Calu3 (cell line): ENCODE measurements at places on chromosomes 7 and 10. TPM values are rescaled to one million over a fixed set of nuclear protein-coding genes. Genes with fewer than 3 reads are reported as not detected.
A peak's percentile ranks its signal among the peaks of the same experiment; 100 is the strongest.

GRCh38 chr7:115023219-115023618, 101.3 kb downstream of the MDFIC start:
- H3K27me3 ChIP-seq, result no peaks in the 10 kb centered on the region
- H3K27ac ChIP-seq, result no peak overlapping the region
- no peak overlapping the region for H3K4me3 ChIP-seq
- no peaks in the 10 kb centered on the region for H3K4me1 ChIP-seq

- H3K4me1 ChIP-seq, result peaks cover 12% of the 10 kb centered on the region
- no peak overlapping the region for H3K4me3 ChIP-seq
- no peaks in the 10 kb centered on the region for H3K36me3 ChIP-seq
Observed at GRCh38 chr10:96501985-96502384, 11.7 kb downstream of the TLL2 start.

DNA sequence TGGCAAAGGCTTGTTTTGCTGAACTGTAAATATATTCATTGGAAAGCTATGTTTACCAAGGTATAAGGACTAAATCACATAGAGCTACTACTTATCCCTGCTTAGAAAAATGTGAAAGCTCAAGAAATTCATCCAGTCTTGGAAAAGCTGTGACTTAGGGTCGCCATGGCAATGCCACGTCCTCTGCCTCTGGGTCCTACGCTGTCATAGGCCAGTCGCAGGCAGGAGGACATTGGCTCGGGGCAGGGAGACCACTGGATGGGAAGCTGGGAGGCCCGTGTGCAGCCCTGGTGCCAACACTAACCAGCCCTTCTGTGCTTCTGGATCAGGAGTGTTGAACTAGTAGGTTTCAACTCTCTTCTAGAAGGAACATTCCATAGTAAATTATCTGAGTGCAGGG, 67.3 kb upstream of the PDZD8 start:
- DNase-seq, result no peak
- peak overlapping the region; percentile 39 for H3K4me3 ChIP-seq
- no peaks in the 10 kb centered on the region for H3K4me1 ChIP-seq
- no peak overlapping the region for H3K27ac ChIP-seq
- no peaks in the 10 kb centered on the region for H3K36me3 ChIP-seq

DNA sequence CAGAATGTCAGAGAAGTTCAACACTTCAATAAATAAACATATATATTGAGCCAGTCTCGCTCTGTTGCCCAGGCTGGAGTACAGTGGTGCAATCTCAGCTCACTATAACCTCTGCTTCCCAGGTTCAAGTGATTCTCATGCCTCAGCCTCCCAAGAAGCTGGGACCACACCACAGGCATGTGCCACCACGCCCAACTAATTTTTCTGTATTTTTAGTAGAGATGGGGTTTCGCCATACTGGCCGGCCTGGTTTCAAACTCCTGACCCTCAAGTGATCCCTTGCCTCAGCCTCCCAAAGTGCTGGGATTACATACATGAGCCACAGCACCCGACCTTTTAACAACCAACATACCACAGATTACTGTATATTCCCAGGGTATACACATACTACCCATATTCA, 134.2 kb downstream of the JMJD1C start:
- H3K4me1 ChIP-seq, result no peaks in the 10 kb centered on the region
- H3K36me3 ChIP-seq, result peaks cover 3% of the 10 kb centered on the region
- DNase-seq, result no peak
- H3K4me3 ChIP-seq, result no peak overlapping the region

DNA sequence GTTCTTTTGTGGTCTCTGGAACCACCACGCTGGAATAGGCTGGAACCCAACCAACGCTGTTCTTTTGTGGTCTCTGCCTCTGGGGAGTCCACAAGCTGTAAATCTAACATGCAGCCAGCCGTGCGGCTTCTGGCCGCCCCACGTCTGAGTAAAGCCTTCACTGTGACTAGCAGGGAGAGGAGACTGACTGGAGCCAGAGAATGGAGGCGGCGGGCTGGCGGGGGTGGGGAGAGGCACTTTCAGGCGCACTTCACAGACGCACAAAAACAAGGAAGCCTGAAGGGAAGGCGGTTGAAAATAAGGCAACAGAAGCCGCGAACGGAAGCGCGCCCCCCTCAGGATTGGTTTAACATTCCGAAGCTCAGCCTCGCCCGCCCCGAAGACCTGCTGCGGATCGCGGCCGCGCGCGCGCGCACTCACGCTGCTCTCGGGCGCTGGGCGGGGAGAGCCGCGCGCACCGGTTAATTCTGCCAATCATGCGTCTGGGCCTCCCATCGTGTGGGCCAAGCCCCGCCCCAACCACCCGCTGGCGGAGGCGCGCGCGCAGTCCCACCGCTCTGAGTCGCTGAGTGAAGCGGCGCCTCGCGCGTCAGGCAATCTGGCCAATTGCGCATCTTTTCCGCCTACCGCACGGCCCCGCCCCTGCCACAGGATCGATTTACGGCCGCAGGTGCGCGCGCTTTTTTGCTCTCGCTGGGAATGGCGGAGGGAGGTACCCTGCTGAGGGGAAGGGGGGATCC, at the start of gene SFR1:
Gene SFR1, plus strand, starts transcription at position 687 of the 740 bp plus-strand sequence. Its CDS starts 13 bp downstream, at position 700.
- peaks cover 32% of the 10 kb centered on the region for H3K36me3 ChIP-seq
- DNase-seq, result peak; percentile 96
- H3K4me3 ChIP-seq, result peak within 1 kb of the TSS; percentile 70
- H3K27me3 ChIP-seq, result no peaks in the 10 kb centered on the region

Gene TMEM178B
- 1.5 and 4.6 TPM in 2 replicates for total RNA-seq

GRCh38 chr10:24419066-24419465, 210.1 kb downstream of the KIAA1217 start:
- no peak for DNase-seq
- no peak overlapping the region for H3K4me3 ChIP-seq
- H3K27ac ChIP-seq, result no peak overlapping the region
- H3K36me3 ChIP-seq, result no peaks in the 10 kb centered on the region

- peaks cover 5% of the 10 kb centered on the region for H3K36me3 ChIP-seq
- no peak for DNase-seq
- H3K27me3 ChIP-seq, result no peaks in the 10 kb centered on the region
- no peak overlapping the region for H3K4me3 ChIP-seq
- no peak overlapping the region for H3K27ac ChIP-seq
Observed at GRCh38 chr7:105650382-105650970, 69.2 kb upstream of the EFCAB10 start.

- DNase-seq, result no peak
- no peak overlapping the region for H3K27ac ChIP-seq
- H3K36me3 ChIP-seq, result peaks cover 52% of the 10 kb centered on the region
- H3K4me3 ChIP-seq, result no peak overlapping the region
Observed at GRCh38 chr7:100570954-100571828, 2.5 kb downstream of the SAP25 start.

Gene PDZD7
- total RNA-seq, result 1.2 and 1.3 TPM in 2 replicates

DNA sequence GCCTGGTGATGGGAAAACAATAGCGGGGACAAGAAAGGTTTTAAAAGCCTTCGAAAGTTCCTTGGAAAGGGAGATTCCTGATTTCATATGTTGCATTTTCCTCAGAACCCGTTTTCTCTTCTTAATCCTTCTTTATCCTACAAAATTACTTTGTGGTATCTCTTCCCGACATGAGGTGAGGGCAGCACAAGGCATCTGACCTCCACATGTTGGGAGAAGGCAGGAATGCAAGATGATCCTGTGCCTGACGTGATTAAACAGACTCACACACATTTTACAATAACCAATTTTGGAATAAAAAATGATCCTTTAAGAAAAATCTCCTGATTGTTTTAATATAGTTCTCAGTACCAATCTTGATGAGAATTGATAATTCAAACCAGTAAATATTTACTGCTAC, 153.3 kb upstream of the MKLN1 start:
- DNase-seq, result no peak
- H3K27ac ChIP-seq, result no peak overlapping the region
- H3K4me1 ChIP-seq, result no peaks in the 10 kb centered on the region
- H3K4me3 ChIP-seq, result no peak overlapping the region
- no peaks in the 10 kb centered on the region for H3K27me3 ChIP-seq

DNA sequence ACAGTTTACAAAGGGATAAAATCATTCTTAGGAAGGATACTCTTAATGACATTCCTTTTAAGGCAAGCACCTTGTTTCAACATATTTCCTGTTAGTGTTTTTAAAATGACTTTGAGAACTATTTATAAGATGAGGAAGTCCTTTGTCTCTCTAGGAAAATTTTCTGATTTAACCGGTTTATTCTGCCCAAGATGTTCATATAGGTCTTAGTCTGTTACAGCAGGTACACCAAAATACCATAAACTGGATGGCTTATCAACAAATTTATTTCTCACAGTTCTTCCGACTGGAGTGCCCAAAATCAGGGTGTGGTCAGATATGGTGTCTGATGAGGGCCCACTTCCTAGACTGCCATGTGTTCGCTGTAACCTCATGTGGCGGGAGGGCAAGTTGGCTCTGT, 77.9 kb downstream of the GSAP start:
- H3K4me1 ChIP-seq, result peaks cover 12% of the 10 kb centered on the region
- DNase-seq, result no peak
- no peak overlapping the region for H3K4me3 ChIP-seq
- H3K27me3 ChIP-seq, result no peaks in the 10 kb centered on the region
- H3K27ac ChIP-seq, result no peak overlapping the region

Gene LBX1
- total RNA-seq, result not detected in 2 replicates

GRCh38 chr7:149670288-149670687, 103.1 kb downstream of the ZNF467 start:
- no peak overlapping the region for H3K4me3 ChIP-seq
- peaks cover 73% of the 10 kb centered on the region for H3K27me3 ChIP-seq
- no peak overlapping the region for H3K27ac ChIP-seq
- no peaks in the 10 kb centered on the region for H3K36me3 ChIP-seq

Gene RPP38
- 23.4 and 25.8 TPM in 2 replicates for total RNA-seq

DNA sequence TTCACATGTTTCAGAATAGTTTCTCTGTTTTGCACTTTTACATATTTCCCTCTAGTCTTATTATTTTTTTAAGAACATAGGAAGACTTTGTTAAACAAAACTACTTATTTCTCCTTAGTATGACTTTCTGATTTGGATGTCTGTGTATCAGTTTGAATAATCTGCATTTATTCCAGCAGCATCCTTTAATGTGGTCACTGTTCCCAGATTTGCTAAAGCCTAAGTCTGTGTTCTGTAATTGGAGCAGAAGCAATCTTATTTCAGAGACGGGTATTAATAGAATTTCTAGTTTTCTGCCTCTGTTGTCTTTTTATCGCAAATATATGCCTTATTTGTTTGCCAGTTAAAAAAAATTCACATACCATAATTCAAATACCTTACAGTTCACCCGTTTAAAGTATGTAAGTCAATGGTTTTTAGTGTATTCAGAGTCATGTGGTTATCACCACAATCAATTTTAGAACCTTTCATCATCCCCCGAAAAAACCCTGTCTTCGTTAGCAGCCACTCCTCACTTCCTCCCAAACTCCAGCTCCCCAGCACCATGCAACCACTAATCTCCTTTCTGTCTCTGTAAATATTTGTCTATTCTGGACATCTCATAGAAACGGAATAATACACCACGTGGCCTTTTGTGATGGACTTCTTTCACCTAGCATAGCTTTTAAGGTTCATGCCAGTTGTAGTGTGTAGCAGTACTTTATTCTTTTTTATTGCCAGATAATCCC, 58.7 kb downstream of the INPP5F start:
- no peak overlapping the region for H3K4me3 ChIP-seq
- H3K27me3 ChIP-seq, result no peaks in the 10 kb centered on the region
- DNase-seq, result no peak
- no peak overlapping the region for H3K27ac ChIP-seq
- H3K4me1 ChIP-seq, result no peaks in the 10 kb centered on the region

DNA sequence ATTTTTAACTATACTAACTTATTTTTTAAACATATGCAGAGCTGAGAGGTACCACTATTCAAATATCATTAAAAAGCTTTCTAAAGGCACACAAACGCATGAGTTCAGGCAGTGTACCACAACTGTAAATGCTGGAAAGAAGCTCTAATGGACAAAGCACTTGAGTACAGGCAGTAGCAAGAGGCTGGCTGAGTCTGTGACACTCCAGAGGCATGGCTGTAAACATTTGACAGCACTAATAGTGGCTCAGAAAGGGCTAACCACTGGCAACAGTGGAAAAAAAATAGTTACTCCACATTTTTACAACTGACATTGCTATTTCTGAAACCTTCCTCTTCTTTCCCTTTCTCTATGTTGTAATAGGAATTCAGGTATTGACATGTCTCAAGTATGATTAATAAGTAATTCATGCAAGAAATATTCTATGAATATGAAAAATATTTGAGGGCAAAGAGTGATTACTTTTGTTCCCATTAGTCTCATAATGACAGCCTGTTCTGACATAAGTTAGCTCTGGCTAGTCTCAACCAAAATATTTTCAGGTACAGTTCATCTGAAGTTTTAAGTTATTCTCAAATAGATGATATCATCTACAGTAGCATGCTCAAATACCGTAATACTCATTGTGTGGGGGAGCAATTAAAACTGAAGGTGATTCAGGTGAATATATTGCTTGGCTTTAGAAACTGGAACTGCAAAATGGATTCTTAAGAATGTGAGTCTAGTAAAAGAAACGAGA, 324.0 kb upstream of the POT1 start:
- H3K27me3 ChIP-seq, result no peaks in the 10 kb centered on the region
- no peak overlapping the region for H3K4me3 ChIP-seq
- DNase-seq, result peak; percentile 4
- peak overlapping the region; percentile 65 for H3K27ac ChIP-seq

DNA sequence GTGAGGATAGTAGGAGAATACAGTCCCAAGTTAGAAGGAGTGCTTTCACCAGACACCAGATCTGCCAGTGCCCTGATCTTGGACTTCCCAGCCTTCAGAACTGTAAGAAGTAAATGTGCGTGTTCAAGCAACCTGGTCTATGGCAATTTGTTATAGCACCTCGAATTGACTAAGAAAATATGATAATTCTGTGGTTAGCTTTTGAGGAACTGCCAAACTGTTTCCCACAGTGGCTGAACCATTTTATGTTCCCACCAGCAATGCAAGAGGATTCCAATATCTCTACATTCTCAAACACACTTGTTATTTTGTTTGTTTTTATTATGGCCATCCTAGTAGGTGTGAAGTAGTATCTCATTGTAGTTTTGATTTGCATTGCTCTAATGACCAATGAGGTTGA, 47.0 kb downstream of the RBM20 start:
- DNase-seq, result no peak
- H3K36me3 ChIP-seq, result no peaks in the 10 kb centered on the region
- no peak overlapping the region for H3K4me3 ChIP-seq
- H3K4me1 ChIP-seq, result no peaks in the 10 kb centered on the region
- H3K27me3 ChIP-seq, result peaks cover 27% of the 10 kb centered on the region

Gene CLCN1
- 0.34 and 0.61 TPM in 2 replicates for total RNA-seq

DNA sequence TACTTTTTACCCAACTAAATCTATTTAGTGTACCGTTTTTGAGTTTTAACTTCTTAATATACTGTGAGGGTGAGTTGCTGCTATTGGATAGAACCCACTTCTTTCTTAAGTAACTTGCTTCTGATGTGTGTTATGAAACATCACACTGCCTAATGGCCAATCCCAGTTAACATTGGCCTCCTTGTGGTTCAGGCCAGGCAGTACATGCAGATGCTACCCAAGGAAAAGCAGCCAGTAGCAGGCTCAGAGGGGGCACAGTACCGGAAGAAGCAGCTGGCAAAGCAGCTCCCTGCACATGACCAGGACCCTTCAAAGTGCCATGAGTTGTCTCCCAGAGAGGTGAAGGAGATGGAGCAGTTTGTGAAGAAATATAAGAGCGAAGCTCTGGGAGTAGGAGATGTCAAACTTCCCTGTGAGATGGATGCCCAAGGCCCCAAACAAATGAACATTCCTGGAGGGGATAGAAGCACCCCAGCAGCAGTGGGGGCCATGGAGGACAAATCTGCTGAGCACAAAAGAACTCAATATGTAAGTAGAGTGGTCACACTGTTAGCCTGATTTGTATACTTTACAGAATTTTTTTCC, 39.7 kb downstream of the TES start:
- no peak overlapping the region for H3K4me3 ChIP-seq
- H3K27me3 ChIP-seq, result no peaks in the 10 kb centered on the region
- H3K36me3 ChIP-seq, result peaks cover 66% of the 10 kb centered on the region
- peak; percentile 32 for DNase-seq
